ENCODE measurements at places on chromosomes 3 and 15.

GRCh38 chr3:37262816-37263393 lies 88.5 kb upstream of the LRRFIP2 start:
- DNase-seq, result no peak

DNA sequence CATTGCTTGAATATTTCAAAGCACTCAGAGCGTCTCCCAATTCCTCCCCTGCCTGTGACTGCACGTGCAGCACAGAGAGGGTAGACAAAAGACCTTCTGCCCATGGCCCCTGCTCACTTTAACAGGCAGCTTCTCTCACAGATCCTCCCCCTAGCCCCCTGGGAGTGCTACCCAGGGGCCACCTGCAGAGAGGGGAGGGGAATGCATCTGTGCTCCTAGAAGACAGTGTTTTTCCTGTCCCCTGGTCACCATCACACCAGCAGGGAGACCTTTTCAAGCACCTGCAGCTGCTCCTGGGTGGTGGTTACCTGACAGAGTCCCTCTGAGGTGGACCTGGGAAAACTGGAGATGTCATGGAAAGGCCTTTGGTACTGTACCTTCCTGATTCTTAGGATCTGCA lies 56.7 kb upstream of the PRR23C start:
- DNase-seq, result no peak

DNA sequence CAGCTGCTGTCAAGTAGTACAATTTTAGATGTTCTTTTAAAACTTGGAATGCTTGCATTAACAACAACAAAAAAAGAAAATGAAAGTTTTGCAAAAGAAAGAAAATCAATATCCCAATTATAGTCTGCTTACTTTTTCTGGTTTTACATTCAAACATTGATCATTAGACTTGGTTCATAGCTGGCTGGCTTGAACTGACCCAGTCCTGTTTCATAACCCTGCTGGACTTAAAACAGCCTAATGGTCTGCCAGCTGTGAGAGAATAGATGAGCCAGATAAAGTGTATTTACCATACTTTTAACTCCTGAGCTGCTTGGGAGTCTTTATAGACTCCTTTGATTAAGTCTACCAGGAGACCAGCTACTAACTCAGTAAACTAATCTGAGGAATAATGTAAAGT lies 59.2 kb downstream of the PIAS1 start:
- DNase-seq, result no peak

DNA sequence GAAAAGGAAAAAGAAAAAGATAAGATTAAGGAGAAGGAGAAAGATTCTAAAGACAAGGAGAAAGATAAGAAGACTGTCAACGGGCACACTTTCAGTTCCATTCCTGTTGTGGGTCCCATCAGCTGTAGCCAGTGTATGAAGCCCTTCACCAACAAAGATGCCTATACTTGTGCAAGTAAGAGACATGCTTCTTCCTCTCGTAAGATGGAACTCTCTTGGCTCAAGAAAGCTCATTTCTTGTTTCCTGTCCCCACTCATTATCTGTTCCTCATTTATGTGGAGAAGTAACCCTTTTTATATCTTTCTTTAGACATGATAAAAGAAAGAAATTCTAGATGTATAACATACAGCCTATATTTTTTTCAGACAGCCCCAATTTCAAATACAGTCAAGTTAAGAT lies 101.4 kb downstream of the KLHL25 start:
- DNase-seq, result no peak

GRCh38 chr15:39588531-39589192 lies 7.8 kb downstream of the THBS1 start:
- DNase-seq, result no peak

DNA sequence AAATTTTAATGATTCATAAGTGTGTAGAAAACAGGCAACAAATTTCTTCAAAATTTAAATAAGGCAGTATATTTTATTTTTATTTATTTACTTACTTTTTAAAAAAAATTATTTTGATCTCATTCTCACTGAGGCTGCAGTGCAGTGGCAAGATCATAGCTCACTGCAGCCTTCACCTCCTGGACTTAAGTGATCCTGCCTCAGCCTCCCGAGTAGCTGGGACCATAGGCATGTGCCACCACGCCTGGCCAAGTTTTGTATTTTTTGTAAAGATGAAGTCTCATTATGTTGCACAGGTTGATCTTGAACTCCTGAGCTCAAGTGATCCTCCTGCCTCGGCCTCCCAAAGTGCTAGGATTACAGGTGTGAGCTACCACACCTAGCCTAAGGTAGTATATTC lies 61.2 kb upstream of the XRN1 start:
- no peak for DNase-seq

DNA sequence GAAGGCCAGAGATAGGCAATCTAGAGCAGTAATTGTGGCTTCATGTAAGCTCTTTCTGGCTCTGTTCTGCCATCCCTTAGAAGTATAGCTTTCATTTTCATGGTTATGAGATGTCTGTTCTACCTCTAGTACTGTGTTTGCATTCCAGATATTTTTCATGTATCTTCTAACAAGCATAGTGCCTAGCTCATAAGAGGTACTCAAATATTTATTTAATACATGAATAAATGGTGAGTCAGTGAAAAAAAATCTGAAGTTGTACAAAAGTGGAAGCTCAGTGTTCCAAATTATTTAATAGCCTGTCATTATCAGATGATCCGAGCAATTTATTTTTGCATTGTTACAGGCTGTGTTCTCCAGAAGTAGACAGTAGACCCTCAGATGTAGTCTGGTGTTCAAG lies 64.3 kb downstream of the OXSM start:
- no peak for DNase-seq

- DNase-seq, result no peak
These were observed 461.7 kb upstream of the PROK2 start for GRCh38 chr3:72246685-72247084.

DNA sequence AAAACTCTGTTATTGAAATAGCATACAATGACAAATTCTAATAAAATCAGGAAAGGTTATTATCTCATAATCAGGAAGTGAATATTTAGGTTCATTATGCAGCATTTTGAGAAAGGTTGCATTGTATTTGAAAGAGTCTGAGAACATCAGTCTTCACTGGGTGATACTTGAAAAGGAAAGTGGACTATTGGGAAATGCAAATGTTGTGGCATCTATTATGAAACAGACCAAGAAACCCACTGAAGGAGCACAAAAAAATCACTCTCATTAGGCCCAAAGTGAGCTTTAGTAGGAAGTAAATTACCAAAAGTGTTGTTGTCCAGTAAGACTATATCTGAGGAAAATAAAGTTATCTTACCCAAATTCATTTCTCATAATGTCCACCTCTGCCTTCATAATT lies 90.8 kb downstream of the ZPLD1 start:
- DNase-seq, result no peak

DNA sequence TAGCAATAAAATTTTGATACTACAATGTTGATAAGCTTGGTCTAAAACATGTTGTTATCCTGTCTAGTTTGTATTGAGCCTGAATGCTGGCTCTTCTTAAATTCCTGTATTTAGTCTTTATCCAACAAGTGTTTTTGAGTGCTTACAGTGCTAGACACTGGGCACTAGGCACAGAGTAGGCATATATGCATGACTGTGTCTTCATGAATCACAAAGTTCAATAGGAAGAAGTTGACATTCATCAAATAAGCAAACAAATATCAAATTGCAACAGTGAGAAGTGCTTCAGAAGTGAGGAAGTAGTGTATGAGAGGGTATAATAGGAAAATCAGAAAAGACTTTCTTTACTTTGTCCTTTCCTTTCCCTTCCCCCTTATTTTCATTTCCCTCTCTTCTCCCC lies 6.8 kb downstream of the CD96 start:
- no peak for DNase-seq
